Muscle of leg (tissue), 16 donors: ENCODE measurements at places on chromosomes 12 and 14.
A peak's percentile ranks its signal among the peaks of the same experiment; 100 is the strongest.

GRCh38 chr12:14928931-14929330, 9.4 kb downstream of the ERP27 start:
- DNase-seq = peak; percentile 85

DNA sequence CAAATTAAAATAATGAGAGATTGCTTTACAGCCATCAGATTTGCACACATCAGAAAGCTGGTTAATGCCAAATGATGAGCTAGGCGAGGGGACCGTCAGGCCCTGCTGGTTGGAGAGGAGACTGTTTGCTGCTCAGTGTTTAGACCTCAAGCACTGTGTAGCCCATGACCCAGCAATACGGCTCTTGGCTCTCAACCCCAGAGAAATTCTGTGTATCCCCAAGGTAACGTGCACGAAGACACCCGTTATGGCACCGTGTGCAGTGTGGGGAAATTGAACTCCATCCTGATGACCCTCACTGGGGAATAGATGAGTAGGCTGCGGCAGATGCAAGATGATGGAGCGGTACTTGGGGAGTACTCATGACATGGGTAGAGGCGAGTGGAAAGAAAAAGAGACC, 55.7 kb downstream of the EID3 start:
- DNase-seq = no peak

GRCh38 chr14:92254786-92255185, 68.2 kb upstream of the SLC24A4 start:
- peak; percentile 93 for DNase-seq

- no peak for DNase-seq
Observed at GRCh38 chr14:102602421-102603292, 10.2 kb downstream of the RCOR1 start.

GRCh38 chr14:76348898-76349297, 27.0 kb upstream of the ESRRB start:
- peak; percentile 59 for DNase-seq

GRCh38 chr14:104680056-104680805, 9.2 kb upstream of the INF2 start:
- DNase-seq = no peak

DNA sequence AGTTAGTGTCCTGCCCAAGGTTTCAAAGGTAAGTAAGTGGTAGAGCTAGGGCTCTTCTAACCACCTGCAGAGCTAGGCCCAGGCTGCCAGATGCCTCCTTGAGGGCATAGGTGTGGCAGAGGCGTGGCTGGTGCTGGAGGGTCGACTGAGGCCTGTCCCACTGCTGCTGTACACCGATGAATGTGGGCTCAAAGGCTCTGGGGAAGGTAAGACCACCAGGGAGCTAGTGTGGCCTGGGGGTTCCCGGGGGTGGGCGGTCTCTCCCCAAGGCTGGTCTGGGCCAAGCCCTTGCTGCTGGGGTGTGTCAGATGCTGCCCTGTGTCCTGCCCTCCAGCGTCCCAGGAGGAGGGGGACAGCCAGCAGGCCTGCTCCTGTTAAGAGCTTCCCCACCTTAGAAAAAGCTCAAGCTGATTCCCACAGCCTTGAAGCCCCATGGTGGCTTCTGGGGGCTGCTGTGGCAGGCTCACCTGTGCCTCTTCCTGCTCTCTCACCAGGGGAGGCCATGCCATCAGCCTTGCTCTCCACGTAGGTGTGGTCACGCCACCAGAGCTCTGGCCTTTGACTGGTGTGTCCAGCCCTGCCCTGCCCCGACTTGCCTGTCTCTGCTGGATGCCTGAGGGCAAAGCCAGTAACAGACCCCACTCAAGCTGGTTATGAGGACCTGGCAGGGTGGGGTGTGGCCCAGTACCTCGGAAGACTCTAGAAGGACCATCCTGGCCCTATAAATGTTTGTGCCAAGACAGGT, 36.8 kb downstream of the SH2B3 start:
- DNase-seq = no peak

DNA sequence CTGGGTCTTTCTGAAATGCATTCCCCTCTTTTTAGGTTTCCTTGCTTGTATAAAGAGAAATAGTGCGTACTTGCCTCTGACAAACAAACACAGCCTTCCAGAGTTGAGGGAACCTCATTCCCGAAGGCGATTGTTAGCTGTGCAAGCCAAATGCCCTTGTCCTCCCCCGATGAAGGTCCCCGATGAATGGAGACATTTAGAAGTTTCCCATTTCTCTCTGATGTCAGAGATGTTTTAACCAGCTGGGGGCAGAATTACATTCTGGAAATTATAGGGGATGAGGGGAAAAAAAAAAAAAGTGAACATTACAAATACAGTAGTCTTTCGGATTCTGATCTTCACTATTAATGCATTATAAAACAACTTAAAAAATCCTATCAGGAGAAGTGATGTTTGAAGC, 366.8 kb downstream of the VRK1 start:
- DNase-seq = peak; percentile 19

DNA sequence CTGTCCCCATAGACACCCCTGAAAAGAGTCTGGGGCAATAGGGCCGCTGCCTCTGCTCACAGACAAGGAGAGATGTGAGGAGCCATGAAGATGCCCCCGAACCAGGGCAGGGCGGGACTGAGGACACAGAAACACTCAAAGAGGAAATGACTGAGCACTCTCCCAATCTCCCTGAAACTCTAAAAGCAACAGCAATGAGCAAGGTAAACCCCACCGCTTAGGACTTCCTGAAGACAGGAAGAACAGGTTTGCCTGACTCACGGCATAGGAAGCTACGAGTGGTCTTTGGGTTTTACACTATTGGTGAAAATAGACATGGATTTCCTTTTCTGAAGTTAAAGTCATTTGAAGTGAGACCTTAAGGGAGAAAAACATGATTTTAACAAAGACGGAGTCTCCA, 32.5 kb downstream of the STX2 start:
- DNase-seq = no peak

GRCh38 chr12:5452569-5452968, 20.7 kb downstream of the NTF3 start:
- no peak for DNase-seq

- peak; percentile 34 for DNase-seq
Observed at GRCh38 chr14:35855876-35856481, 29.8 kb downstream of the BRMS1L start.

GRCh38 chr12:109558374-109559199, 14.7 kb downstream of the MMAB start:
- DNase-seq = no peak

DNA sequence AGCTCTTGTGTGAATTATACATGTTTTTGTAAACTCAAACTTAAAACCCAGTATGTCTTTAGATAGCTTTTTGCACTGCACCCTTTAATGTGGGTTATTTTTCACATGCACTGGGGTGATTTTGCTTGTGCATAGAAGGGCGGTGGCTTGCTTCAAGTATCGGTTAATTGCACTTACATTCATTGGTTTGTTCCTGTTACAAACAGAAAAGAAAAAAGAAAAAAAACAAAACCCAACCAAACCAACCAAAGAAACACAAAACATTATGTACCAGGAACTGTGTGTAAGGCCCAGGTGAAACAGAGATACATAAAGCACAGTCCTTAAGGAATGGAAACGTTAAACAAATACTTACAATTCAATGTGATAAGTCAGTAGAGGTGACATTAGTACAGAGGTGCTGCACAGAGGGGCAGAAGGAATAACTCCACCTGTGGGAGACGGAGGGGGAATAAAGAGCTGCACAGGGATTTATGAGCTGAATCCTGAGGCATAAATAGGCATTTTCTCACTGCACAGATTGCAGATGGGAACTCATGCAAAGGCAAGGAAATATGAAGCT, 151.4 kb downstream of the KTN1 start:
- no peak for DNase-seq

DNA sequence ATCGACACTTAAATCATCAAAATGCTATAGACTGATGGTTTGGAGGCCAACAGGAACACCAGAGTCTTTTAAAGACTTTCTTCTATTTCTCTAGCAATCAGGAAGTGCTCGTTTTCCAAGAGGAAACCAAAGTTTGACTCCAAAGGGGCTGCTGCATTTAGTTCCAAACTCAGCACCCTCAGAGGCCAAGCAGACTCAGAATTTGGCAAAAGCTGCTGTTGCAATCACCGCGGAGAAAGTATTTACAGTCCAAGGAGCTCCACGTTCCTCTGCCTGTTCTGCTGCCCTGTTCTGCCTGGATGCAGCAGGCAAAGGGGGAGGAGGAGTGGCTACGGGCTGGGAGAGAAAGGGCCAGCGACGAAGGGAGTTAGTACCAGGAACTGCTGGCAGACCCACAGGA, 325.1 kb downstream of the BCL11B start:
- peak; percentile 89 for DNase-seq

- DNase-seq = no peak
Observed at GRCh38 chr12:24839268-24839791, 109.6 kb downstream of the BCAT1 start.

DNA sequence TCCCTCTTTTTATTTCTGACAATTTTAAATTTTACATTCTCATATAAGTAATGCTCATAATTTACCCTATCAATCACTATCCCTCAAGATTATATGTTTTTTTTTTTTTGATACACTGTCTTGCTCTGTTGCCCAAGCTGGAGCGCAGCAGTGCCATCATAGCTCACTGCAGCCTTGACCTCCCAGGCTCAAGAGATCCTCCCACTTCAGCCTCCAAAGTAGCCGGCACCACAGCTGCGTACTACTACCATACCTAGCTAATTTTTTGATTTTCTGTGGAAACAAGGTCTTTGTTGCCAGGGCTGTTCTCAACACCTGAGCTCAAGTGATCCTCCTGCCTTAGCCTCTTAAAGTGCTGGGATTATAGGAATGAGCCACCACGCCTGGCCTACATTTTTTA, 4.4 kb downstream of the DUSP16 start:
- no peak for DNase-seq

- peak; percentile 66 for DNase-seq
Observed at GRCh38 chr14:29805415-29806123, 122.1 kb downstream of the PRKD1 start.

- no peak for DNase-seq
Observed at GRCh38 chr12:130576371-130576816, 139.7 kb downstream of the RIMBP2 start.

DNA sequence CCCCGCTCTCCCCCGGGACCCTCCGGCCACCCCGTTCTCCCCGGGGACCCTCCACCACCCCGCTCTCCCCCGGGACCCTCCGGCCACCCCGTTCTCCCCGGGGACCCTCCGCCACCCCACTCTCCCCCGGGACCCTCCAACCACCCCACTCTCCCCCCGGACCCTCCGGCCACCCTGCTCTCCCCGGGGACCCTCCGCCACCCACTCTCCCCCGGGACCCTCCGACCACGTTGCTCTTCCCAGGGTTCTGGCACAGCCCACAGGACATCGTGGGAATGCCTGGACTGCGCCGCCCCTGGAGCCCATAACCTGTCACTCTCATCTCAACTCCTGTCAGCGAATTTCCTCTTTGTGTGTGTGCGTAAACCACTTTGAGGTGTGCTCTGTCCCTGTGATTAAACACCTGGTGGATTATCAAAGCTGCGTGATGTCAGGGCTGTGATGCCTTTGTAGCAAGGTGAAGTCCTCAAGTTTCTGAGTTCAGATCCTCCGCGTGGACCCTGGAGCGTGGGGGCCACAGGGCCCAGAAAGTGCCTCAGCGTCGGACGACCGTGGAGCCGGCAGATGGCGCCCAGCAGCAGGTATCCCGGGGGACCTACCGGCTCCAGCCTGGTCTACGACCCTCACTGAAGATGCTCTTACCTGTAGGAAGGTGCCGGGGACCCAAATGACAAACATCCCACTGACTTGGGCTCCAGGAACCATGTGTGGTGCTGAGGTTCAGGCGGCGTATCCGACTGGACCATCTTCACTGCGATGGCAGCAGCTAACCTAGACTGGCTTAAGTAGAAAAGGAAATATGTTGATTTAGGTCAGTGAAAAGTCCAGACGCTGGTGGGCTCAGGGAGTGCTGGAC, 63.2 kb upstream of the GALNT9 start:
- no peak for DNase-seq

- no peak for DNase-seq
Observed at GRCh38 chr14:53285821-53286220, 132.7 kb upstream of the DDHD1 start.

GRCh38 chr14:102750376-102750775, 26.9 kb upstream of the TRAF3 start:
- DNase-seq = no peak

- DNase-seq = no peak
Observed at GRCh38 chr14:103126088-103126872, 3.0 kb downstream of the TNFAIP2 start.

DNA sequence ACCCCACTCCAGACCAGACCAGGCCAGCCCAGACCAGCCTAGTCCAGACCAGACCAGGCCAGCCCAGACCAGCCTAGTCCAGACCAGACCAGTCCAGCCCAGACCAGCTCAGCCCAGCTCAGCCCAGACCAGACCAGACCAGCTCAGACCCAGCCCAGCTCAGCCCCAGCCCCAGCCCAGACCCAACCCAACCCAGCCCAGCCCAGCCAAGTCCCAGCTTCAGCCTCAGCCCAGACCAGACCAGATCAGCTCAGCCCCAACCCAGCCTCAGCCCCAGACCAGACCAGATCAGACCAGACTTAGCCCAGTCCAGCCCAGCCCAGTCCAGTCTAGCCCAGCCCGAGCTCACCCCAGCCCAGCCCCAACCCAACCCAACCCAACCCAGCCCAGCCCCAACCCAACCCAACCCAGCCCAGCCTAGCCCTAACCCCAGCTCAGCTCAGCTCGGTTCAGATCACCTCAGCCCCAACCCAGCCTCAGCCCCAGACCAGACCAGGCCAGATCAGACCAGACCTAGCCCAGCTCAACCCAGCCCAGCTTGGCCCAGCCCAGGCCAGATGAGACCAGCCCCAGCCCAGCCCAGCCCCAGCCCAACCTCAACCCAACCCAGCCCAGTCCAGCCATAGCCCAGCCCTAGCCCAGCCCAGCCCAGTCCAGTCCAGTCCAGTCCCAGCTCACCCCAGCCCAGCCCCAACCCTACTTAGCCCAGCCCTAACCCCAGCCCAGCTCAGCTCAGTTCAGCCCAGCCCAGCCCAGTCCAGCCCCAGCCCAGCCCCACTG, 204.7 kb downstream of the BCL11B start:
- no peak for DNase-seq

DNA sequence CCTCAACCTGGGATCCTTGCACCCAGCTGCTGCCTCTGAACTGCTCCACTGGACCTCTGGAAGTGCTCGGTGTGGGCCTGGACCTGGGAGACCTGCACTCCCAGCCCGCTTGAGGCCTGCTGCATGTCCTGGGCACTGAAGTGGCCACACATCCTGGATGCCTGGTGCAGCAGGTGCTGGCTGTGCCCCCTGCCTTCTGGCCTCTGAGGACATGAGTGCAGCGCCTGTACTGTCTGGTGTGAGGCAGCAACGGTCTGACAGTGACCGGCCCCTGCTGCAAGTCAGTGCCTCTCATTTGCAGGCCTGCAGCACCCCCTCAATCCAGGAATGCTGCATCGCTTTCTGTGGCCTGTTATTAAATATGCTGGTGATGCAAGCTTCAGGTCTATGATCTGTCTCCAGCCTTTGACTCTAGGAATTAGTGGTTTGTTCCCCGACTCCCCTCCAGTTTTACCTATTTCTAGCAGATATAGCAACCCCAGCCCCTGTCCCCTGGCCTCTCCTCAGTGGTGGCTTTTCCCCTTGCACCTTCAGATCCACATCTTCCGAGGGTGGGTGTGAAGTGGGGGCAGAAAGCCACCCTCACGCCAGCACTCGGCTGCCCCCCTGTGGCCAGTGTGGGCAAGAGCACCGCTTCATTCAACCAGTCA, 3.6 kb downstream of the SMIM41 start:
- DNase-seq = peak; percentile 76
